Naive thymus-derived CD8-positive, alpha-beta T cell (primary cell): ENCODE measurements at places on chromosomes 12 and 14.

GRCh38 chr14:104137297-104138097, 890 bp upstream of the KIF26A start:
- peak; percentile 52 for DNase-seq

GRCh38 chr14:76129851-76130576, 21.7 kb upstream of the GPATCH2L start:
- DNase-seq: no peak

DNA sequence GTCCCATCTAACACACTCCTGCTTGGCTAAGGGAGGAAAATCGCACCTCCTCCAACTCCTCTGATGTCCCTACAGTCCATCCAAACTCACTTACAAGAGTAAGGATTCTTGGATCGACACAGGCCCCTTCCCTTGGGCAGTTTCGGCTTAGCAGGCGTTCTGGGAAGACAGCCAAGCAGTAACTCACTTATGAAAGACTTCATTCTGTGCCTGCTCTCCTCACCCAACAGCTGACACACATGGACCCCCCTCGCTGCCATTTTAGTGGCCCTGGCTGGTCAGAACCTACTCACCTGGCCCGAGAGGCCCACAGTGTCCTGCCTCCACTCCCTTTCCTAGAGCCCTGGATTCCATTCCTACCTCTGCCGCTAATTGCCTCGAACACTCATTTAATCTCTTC, 52.3 kb upstream of the BCL2L14 start:
- DNase-seq: no peak

GRCh38 chr12:108381787-108382436, 42.8 kb upstream of the CMKLR1 start:
- no peak for DNase-seq

- no peak for DNase-seq
Observed at GRCh38 chr12:85621041-85621440, 215.2 kb downstream of the RASSF9 start.

DNA sequence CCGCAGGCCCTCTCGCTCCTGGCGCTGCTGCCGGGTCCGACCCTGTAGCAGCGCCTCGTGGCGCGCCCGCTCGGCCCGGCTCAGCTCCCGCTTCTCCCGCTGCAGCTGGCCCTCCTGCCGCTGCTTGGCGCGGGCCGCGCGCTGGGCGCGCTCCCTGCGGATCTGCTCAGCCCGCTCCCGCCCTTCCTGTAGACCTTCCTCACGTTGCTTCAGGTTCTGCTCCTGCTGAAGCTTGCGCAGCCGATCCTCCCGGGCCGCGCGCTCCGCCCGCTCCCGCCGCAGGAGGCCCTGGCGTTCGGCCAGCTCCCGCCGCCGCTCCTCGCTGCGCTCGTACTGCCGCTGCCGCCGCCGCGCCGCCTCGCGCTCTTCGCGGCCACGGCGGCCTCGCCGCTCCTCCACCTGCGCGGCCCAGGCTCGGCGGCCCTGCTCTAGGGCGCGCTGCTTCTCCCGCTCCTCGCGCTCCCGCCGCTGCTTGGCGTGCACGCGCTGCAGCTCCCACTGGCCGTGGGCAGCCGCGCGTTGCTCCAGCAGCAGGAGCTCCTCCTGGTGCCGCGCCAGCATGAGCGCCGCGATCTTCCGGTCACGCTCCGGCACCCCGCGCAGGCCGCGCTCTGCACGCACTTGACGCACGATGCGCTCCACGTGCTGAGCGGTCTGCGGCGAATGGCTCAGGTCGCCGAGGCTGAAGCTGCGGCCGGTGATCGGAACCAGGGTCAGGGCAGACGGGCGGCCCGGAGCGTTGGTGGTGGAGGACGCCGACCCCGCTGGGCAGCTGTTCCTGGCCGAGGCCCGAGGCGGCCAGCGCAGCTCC, 2.4 kb downstream of the CCDC177 start:
- no peak for DNase-seq

DNA sequence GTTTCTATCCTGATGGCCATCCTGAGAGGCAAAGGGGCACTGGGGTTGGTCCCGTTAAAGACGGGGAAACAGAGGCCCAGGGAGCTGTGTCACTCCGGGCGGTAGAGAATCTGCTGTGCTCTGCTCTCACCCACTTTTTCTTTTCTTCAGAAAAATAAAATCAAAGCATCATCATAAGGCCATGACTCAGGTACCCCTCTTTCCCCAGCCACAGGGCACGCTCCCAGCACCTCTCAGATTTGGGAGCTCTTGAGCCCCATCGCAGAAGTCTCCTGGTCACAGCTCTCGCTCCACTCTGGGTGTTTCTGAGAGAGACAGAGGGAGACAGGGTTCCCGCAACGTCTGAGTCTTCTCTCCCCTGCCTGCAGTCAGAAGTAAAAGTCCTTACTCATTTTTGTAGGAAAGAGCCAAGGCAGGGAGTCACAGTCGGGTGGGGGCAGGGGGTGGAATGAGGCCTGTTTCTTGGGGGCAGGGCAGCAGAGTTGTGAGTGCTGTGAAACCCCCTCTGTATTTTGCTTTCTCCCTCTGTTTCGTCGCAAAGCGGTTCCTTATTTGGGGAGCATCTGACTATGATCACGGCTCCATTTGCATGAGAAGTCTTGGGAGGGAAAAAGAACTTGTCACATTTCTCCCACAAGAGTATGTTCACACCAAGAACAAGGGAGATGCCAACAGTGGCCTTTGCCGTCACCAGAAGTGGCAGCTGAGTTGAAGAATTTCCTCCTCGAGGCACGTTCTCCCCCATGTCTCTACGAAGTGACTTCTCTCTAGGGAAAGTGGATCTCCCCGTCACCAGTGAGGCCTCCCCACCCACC, 139.0 kb downstream of the BCL11B start:
- no peak for DNase-seq

GRCh38 chr14:66606826-66607225, 98.9 kb downstream of the GPHN start:
- DNase-seq: no peak

GRCh38 chr12:66187821-66188220, 1.2 kb upstream of the IRAK3 start:
- no peak for DNase-seq

DNA sequence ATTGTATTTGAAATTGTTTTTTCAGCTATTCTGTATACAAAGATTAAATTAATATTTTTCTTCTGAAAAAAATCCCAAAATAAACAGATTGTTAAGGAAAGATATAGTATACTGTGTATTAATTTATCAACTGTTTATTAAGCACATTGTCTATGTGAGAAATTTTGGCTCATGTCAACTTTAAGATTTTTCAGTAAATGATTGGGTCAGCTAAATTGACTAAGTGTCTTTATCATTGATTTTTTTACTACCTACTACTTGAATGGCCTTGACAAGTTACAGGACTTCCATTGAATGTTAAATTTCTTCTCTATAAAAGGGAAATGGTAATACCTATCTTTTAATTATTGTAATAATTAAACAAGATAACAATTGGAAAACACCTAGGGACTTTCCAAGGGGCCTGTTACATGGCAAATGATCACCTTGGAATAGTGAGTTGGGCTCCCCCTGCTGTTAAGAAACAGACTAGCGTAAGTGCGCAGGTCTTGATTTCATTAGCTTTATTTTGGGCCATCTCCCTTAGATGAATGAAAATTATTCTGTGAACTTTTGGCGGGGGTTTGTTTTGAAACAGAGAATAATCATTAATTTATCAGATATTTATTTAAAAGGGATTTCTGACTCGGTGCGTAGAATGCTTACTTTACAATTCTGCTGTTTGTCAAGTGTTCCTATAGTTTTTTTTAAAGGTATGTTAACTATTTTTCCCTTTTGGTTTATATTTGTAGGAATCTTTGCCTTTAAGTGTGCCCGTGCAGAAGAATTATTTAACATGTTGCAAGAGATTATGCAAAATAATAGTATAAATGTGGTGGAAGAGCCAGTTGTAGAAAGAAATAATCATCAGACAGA, 14.5 kb upstream of the CCT2 start:
- DNase-seq: peak; percentile 61

DNA sequence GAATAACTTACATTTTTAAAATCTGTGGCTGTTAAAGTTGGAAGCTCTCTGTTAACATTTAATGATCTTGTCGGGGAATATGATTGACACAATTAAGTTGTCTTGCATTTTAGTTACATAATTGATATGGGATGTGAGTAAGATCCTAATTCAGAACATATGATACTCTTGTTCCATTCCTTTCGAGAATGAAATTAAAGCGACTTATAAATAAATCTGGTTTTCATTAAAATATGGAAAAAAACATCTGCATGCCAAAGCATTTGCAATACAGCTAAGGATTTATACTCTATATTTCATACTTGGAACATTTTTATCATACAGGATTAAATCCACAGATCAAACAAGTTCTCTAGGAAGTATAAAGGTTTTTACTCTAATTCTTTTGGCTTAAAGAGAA, 52.0 kb downstream of the SLC38A6 start:
- DNase-seq: no peak

DNA sequence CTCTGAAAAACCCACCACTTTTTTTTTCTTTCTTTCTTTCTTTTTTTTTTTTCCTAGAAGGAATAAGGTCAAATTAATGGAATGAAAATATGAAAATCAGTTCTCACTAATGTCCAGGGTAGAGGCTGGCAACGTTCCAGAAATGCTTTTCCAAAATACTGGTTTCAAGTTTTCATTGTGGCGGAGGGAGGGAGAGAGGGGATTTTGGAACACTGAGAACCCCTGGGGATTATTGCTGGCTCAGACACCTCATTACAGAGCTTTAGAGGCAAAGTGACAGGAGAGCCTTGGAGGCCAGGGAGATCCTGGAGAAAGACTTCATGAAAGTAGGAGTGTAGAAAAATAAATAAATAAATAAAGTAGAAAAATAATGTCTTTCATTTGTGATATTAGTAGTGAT, 45.4 kb downstream of the ALX1 start:
- no peak for DNase-seq

DNA sequence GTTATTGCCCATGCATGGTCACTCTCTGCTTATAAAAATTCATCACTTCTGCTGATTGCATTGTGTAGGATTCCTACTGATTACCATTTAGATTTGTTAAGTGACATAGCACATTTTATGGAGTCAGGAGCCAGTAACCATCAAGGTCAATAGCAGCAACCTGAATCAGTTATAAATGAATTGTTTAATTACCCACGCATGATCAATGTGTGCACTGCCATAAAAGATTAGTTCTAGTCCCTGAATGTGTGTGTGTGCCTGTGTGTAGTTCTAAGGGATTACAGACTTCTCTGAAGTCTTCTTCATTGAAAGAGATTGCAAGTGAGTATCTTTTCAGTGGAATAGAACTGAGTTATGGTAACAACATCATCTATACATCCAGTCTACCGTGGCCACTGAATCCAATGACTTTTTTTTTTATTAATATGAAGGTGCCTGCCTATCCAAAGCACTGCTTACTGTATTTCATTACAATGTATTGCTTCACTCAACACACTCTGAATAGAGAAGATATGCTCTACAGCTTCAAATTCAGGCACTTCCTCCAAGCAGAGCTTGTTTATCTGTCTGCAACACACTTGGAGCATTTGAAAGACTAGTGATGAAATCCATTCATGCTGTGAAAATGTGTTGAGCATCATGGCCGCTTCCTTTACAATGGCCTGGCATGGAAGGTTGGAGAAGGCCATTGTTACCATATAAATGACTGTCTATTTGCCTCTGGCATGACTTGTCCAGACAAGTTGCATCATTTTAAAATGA, 381.7 kb downstream of the DIO2 start:
- DNase-seq: no peak

DNA sequence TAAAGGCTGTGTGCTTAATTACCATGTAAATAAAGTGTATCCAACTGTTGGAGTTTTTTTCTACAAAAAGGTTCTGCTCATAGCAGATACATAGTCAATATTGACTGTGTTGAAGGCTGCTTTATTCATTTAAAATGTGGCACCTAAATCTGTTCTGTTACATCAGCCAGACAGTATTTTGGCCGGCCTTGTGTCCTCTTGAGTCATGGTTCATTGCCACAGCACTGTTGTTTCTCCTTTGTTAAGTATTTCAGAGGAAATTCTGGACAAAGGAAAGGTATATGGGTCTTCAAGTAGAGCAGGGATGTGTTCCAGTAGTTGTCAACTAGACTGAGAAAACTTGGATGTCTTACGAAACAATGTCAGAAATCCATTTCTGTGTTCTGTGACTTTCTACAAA, 95.5 kb downstream of the SLC38A6 start:
- DNase-seq: no peak

- DNase-seq: no peak
Observed at GRCh38 chr12:116278667-116279066, 1.2 kb upstream of the MED13L start.

DNA sequence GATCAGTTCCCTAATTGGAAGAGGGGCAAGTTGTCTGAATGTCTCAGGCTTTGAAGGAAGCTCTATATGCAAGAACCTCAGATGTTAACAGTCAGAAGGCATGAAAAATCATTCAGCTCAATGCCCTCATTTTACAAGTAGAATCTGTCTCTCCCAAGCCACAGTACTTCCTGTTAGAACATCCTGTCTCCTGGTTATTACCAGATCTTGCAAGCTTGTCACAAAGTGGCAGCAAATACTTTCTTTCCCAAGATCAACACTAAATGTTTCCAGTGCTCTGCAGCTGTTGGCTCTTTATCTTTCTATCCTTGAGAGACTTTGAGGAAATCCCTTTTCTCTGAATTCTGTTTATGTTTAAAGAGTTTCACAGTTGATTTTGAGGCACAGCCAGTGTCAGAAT, 235.5 kb downstream of the AKAP6 start:
- DNase-seq: peak; percentile 6

- DNase-seq: no peak
Observed at GRCh38 chr14:22928237-22929103, 706 bp downstream of the PRMT5 start.

DNA sequence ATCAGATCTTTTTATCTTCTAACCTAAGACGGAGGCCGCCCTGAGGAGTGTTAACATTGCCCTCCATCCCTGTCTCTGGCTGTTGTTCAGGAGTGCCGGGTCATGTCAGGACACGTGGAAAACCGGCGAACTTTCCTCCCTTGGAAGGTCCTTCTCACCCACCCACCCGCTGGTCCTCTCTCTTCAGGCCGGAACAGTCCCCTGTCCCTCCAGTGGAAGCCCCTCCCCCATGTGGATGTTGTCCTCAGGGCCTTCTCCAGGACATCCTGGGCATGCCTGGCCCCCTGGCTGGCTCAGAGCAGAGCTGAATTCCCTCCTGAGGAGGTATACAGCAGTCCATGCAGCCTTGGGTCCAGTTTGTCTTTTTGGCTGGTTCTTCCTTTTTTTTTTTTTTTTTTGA, 20.3 kb upstream of the ITPK1 start:
- no peak for DNase-seq

DNA sequence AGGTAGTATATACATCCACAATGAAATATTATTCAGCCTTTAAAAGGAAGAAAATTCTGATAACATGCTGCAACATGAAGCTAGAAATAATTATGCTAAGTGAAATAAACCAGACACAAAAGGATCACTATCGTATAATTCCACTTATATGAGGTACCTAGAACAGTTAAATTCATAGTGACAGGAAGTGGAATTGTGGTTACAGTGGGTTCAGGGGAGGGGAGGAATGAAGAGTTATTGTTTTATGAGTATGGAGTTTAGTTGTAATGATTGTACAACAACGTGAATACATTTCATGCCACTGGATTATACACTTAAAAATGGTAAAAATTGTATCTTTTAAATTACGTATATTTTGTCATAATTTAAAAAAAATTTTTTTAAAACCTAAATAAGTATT, 21.0 kb downstream of the EEA1 start:
- no peak for DNase-seq

- DNase-seq: no peak
Observed at GRCh38 chr12:113241191-113242025, 20.1 kb downstream of the TPCN1 start.
